ENCODE measurements at places on chromosomes 2 and 18.

DNA sequence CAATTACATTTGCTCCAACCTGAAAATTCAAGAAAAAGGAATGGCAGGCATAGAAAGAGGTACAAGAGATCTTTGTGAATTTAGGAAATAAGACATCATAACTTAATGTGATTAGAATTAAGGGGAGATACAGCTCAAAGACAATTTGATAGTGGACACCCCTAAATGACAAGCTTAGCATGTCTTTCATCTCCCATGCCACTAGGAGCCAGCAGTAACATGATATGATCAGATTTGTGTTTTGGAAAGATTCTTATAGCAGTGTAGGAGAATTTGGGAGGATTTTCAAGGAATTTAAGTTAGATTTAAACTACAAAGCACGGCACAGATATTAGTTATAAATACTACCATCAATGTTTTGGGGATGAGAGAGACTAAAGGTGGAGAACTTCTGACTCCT, 340.8 kb downstream of the RDH14 start:
- no peak for DNase-seq

DNA sequence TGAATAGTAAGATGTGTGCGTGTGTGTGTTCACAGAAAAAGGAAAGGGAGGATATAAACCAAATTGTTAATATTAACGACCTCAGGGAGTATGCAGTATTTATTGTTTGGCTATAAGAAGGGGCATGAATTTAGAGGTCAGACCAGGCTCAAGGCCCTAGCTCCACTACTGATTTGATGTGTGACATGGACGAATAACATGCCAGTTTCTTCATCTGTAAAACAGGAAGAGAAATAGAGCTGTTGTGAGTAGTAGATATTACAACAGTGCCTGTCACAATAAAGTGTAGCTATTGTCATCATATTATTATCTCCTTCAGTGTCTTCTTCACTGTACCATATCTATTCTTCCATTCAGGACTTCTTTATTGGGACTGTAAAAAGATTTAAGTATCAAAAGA, 4.1 kb upstream of the MAT2A start:
- no peak for DNase-seq

DNA sequence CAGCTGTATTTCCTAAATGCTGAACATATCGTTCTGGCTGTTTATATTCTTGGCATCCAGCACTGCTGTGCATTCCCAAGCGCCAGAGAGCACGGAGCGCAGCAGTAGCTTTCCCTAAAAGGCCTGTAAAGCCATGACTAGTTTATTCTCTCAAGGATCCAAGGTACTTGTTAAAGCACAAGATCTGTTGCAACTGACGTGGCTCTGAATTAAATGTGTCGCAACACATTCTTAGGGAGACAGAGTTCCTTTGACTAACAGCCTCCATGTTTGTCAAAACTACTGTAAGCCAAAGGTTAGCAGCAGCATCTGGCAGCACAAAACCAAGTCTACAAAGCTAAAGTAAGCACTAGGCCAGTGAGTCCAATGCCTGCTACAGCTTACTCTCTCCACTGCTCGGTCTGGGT, 188.6 kb upstream of the FN1 start:
- no peak for DNase-seq

GRCh38 chr2:200795028-200795440, 16.7 kb upstream of the BZW1 start:
- no peak for DNase-seq

DNA sequence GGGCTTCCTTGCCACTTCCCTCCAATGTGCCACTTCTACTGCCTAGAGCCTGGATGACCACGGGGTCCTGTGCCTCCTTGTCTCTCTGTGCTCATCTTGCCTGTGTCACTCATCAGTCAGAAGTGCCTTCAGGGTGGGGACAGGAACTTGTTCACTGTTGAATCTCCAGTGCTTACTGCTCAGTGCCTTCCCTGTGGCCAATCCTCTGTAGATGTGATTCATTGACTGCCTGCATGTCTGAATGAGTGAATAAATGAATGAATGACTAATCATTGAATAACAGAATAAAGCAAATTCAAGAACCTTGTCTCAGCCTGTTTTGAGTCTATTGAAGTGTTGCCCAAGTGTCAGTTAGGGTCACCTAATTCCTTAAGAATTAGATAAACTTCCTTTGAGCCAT, 42.3 kb upstream of the FAM136A start:
- no peak for DNase-seq

GRCh38 chr2:481388-481787, 193.5 kb upstream of the ALKAL2 start:
- DNase-seq: no peak

GRCh38 chr2:67341012-67341318, 56.2 kb upstream of the ETAA1 start:
- DNase-seq: no peak

- no peak for DNase-seq
Observed at GRCh38 chr2:207772081-207772843, 2.6 kb upstream of the FZD5 start.

DNA sequence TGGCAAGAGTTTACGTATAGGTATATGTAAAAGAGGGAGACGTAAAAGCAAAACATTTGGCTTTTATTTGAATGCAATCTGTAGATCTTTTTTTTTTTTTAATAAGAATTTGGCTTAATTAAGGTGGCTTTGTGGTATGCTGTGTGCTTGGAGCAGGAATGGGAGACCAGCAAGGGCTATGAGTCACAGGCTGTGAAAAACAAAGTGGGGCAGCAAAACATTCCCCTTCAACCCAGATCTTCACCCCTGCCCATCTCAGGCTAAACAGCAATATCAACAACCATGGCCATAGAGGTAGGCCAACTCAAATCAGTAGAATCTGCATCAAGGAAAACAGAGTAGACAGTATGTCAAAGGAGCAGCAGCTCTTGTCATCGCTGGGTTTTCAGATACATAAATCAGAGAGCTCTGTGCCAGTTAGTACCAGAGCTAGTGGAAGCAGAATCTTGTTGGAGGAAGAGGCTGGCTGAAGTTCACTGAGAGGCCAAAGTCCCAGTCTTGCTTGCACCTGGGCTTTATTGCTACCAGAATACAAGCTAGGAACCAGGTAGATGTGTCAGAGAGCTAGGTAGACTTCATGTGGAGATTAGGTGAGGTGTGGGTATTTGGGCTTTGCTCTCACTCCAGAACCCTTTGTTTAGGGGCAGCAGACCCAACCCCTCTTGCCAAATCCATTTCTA, 191.5 kb upstream of the FANCL start:
- peak; percentile 34 for DNase-seq

- no peak for DNase-seq
Observed at GRCh38 chr2:45691171-45691999, 39.9 kb downstream of the PRKCE start.

DNA sequence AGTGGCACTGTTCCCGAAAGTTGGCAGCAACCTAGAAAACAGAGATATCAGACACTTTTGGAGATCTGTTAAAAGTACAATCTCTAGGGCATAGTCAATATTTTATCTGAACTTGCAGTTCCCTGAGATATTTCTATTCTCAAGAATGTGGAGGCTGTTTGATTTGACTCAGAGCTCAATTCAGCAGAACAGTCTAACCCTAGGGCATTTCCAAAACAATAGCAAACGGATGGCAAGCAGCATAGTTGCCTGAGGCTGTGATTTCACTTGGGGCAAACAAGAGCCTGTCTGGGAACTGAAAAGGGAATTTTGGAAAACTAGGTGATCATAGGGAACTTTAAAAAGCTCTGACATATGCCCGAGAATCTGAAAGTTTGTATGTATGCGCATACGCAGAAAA, 772.8 kb upstream of the LRRTM1 start:
- DNase-seq: no peak

DNA sequence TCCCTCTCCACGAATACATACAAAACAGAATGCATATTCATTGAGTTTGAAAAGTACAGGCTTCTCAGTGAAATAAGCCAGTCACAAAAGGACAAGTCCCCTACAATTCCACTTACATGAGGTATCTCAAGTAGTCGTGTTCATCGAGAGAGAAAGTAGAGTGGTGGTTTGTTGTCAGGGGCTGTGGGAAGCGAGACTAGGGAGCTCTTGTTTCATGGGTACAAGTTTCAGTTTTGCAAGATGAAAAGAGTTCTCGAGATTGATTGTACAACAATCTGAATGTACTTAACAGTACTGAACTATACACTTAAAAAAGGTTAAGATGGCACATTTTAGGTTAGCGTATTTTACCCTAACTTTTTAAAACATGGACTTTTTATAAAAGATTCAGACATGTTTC, 71.5 kb upstream of the TTC39C start:
- DNase-seq: no peak

- DNase-seq: no peak
Observed at GRCh38 chr2:69943843-69944525, 17.4 kb downstream of the ASPRV1 start.

DNA sequence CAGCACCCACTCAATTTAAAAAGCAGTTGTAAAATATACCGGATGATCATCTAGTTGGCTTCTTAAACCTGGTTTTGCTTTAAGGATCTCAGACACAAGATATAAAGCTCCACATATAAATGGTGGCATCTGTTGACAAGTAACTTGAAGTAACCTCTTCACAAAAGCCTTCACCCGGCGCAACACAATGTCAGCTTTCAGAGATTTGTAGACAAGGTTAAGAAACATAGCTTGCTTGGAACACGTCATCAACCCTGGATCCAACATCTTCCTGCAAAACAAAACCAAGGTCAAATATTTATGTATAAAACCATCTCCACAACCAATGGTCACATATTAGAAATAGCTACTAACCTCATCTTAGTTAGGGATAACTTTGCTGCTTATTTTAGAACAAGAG, 8.3 kb downstream of the CEBPZ start:
- no peak for DNase-seq

GRCh38 chr2:127581516-127582490, 46.3 kb downstream of the MYO7B start:
- DNase-seq: no peak

DNA sequence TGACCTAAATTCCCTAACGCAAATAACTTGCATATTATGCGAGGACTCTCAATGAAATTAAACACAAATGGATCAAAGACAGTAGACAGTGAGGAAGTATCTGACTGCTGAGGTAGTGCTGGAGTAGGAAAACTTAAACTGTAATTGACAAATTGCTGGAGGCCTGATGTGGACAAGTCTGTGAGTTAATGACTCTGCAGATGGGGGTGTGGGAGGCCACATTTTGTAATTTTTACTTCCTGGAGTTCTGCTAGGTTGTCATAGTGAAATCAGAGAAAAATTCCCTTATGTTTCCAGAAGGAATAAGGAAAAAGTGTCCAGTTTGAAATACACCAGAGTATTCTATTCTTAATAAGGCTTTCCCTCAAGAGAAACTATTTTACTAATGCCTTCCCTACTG, 333.0 kb upstream of the CNTNAP5 start:
- no peak for DNase-seq

- DNase-seq: no peak
Observed at GRCh38 chr18:10477863-10478260, 23.4 kb downstream of the APCDD1 start.

DNA sequence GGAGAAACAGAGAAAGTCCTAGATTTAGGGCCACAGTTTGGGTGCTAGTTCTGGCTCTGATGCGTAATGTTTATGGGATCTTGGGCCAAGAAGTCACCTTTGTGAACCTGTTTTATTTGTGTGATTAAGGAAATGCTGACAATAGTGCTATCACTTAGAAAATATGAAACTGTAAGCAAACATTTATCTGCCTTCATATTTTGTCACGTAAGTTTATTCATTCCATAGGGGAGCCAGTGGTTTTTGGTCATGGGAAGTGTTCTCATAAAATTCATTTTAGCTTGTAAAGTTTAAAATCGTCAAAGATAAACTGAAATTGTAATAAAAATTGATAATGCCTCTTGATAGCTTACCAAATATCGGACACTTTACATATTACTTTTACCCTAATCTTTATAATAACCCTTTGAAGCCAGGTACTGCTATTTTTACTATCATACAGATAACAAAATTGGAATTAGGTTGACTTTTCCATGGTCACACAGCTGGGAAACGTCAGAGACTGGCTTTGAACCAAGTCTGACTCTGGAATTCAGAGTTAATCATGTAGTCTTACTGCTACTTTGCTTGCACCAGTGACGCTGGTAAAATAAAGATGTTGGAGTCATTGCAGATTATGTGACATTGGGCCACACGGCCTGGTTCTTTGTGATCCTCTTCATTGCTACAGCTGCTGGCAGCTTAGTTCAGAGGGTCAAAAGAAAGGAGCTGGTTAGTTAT, 99.7 kb downstream of the ICA1L start:
- no peak for DNase-seq

DNA sequence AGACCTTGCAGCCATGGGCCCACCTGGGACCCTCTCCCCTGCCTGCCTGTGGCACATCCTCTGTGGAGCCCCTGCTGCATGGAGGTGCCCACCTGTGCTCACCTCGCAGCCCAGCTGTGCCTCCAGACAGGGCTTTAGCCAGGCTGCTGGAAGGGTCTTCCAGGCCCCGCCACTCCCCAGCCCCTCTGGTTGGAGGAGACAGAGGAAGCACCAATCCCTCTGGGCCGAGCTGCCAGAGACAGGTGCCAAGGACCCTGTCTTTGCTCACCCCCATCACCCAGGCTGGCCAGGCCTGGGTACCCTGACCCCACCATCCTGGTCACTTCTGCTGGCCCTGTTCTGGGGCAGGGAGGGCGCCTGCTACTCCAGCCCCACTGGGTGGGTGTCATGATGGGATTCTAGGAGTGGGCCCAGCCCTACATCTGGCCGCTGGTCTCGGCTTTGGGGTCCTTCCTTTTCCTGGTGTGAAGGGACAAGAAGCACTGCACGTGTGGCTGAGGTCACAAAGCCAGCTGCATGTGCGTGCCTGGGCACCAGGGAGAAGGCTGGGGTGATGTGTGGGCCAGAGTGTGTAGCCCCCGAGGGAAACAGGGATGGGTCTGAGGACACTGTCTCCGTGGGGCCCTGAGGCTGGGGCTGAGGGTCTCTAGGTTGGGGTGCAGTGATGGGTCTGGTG, 9.3 kb upstream of the NEU4 start:
- no peak for DNase-seq

DNA sequence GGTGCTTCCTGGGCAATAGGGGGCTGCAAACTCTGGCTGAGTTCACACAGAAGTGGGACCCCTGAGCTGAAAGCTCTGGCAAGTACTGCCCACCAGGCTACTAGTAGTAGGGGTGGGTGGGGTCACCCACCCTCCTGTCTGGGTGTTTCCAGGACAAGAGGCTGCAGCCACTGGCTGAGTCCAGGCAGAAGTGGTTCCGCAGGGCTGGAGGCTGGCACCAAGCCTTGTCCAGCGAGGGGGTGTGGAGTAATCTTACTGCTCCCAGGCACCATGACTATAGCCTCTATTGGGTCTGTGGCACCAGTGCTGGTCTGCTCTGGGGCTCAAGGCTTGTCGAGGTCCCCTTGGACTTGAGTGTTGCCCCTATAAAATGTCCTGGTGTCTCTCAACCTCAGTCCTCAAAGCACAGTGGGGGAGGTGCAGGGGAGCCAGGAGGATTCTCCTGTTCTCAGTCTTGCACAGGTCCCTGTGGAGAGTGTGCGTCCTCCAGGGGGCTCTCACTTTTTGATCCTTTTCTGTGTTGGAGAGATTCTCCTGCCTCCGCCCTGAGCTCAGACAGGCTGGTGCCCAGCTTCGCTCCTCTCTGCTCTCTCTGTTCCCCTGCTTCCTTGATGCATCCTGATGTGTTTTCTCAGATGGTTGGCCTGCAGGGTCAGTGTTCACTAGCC, 48.1 kb downstream of the NUP35 start:
- no peak for DNase-seq

Measured in SK-N-DZ (cell line).